ENCODE measurements at places on chromosomes 3 and 15.

- DNase-seq = no peak
Measured at GRCh38 chr3:9183011-9183410, 66.4 kb downstream of the SRGAP3 start.

DNA sequence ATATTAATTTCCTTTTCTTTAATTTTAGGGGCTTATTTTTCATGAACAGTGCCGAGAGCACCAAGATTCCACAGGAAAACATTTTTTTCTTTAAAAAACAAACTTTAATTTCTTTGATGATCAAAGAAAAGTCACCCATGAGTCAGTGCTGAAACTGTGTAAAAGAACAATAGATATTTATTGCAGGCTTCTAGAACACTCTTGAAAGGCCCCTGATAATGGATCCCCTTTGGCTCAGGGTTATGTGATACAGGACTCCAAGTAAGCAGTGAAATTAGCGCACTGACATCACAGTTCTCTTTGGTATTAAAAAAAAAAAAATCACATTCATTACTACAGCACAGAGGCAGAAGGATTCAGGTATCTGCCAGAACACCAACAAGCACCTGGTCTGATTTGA, 66.1 kb upstream of the MYZAP start:
- no peak for DNase-seq

GRCh38 chr3:47398228-47398627, 17.4 kb downstream of the PTPN23 start:
- no peak for DNase-seq

DNA sequence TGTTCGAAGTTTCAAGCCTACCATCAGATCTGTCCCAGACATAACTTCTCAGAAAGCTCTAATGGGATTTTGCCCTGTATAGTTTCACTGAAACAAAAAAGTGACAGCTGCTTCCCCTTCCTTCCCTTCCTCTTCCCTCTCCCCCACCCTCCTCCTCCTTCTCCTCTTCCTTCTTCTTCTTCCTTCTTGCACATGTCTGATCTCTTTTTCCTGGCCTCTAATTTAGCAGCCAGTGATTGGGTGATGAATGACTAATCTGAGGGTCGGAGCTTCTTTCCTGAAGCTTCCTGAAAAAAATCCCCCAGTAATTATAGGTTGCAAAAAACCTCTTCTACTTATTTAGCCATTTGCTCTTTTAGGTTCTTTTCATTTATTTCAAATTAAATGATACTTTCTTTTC, 168.7 kb downstream of the POTEB3 start:
- DNase-seq = no peak

DNA sequence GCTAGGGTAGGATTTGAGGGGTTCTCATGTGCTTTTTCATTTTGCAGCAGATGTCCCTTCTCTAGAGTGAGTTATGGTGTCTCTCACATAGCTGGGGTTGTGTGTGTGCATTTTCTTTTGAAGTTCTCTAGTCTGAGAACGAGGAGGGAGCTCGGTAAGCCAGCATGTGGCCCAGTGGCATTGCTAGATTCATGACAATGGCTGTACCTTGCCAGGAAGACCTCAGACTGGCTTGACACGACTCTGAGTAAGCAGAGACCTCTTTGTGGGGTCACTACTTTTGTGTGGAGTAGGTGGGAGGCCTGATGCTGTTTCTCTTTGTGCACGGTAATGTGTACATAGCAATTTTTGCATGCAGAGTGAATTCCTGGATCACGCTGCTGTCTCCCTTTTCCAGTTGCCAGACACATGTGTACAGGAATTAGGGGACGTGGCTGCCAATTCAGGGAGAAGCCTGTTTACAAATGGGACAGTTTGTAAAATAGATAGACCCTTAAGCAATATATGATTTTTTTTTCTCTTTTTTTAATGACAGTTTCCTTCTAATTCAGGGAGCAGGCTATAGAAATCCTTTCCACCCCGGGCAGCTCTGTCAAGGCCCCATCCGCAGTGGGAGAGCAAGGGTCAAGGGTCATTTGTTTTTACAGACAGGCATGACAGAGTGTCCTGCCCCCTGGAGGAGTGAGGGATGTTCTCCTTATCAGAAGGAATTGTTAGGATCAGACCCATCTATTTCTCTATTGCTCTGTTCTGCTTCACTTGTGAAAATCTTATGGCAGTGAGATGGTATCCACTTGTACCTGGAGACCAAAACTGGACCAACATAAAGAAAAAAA, 4.6 kb downstream of the CACNA1D start:
- DNase-seq = no peak

DNA sequence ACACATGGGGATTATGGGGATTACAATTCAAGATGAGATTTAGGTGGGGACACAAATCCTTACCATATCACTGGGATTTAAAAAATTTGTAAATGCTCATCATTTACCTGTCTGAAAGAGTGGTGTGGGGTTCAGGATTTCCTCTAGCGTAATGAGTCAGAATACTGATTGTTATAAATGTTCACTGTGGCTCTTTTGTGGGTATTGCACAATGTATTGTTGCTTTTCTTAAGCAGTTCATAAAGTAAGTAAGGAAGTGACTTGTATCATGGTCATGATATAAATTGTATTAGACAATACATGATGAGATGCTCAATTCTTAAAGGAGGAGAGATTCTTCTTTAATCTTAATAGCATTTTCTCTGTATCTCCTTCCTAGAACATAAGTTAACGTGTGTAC, 262.1 kb downstream of the CNTN4 start:
- no peak for DNase-seq

DNA sequence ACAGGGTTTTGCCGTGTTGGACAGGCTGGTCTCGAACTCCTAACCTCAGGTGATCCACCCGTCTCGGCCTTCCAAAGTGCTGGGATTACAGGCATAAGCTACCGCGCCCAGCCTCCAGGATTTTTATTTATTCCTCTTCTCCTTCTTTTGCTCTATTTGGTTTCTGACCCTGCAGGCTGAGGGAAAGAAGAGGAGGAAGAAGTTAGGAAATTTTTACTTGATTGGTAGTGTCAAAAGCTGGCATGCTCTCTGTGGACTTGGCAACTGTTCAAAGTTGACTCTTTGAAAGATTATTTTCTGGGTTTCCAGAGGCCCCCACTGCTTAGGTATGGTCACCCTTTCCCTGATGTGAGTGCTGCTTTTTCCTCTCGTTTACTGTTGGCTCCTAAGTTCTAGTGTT, 372.2 kb downstream of the DIPK2A start:
- DNase-seq = no peak

DNA sequence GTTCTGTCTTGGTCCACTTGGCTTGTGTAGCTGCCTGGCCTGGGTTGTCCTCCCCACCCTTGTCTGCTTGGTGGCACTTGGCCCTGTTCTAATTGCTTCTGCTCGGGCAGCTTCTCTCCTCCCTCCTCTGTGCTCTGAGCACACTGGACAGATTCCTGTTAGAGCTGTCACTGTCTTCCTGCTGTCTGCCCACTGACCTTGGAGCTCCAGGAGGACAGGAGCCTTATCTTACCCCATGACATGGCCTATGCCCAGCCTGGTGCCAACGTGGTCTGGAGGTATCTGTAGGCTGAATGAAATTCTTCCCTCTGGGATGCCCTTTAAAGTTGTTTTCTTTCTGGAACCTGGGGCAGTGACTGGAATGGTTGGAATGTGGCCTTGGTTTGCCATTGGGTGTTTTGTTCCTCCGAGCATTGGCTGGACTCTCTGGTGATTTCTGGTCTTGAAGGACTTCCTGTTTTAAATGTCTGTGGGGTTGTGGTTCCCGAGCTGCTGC, 94.1 kb downstream of the FAM43A start:
- DNase-seq = no peak

DNA sequence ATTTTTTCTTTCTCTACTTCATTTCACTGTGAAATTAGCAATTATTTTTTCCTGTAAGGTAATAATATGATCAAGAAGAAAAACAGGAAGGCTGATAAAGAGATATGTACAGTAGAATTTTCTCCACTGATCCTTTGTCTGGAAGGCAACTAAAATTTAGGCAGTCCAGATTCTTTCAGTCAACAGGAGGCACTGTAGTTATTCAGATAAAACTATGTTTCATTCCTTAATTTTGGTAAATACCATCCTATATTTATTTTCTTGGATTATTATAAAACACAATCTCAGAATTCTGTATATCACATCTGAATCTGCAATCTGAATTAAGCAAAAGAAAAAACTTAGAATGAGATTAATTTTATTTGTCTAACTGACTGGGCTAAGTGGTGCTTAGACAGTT, 343.2 kb downstream of the LSAMP start:
- DNase-seq = no peak

DNA sequence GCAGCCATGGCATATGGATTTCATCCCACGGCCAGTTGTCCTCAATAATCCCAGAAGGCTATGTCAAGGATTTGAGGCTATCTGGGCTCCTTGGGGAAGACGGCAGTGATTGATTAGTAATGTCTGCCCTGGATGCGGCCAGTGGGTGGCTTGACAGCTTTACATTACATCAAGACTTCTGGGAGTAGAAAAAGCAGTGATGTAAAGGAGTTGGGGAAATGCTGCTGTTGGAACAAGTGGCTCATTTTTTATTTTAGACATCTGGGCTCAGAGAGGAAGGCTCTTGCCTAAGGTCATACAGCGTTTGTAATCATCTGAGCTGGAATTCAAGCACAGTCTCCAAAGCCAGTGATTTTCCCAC, 94.1 kb downstream of the FLNB start:
- no peak for DNase-seq

- no peak for DNase-seq
Measured at GRCh38 chr3:38017445-38018295, 11.8 kb downstream of the PLCD1 start.

- no peak for DNase-seq
Measured at GRCh38 chr3:118369892-118370491, 664.7 kb downstream of the IGSF11 start.

DNA sequence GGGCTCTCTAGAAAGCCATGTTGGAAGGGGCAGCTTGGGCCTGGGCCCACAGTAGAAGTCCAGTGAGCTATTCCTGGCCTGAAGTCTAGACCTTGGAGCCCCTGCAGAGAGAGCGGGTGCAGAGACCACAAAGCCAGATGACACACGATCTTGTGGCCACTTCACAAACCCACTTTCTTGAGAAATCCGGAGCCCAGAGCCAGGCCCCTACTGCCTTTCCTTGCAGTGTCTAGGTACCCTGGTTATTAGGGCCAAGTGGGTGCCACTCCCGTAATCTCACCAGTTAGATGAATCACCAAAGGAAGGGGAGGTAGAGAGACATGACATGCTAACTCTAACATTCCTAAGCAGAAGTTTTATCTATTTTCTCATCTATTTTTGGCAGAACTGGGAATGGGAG, 72.5 kb upstream of the ADAMTSL3 start:
- DNase-seq = no peak

DNA sequence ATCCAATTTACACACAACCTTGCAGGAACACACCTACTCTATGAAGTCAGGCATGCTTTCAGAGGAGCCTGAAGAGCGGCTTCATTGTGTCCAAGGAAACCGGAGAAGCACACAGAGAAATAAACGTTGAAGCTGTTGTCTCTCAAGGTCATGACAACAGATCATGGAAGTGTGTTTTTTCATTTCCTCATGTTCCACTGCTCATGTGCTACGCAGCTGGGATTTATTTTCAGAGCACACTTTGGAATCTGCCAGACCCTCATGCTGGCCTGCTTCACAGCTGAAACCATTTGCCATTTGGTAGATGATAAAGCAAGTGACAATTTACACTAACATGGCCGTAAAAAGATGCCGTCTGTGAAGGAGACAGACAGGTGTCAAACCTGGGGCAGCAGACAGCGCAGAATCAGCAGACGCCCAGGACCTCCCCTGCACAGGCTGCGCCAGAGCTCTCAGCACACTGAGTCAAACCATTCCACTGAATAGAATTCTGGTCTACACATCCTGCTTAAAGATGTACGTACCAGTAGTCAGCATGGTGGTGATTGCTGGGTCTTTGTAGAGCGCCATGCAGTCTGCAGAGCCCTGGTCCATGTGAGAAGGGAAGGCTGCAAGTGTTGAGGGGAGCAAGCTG, 99.3 kb downstream of the ARNT2 start:
- DNase-seq = no peak

DNA sequence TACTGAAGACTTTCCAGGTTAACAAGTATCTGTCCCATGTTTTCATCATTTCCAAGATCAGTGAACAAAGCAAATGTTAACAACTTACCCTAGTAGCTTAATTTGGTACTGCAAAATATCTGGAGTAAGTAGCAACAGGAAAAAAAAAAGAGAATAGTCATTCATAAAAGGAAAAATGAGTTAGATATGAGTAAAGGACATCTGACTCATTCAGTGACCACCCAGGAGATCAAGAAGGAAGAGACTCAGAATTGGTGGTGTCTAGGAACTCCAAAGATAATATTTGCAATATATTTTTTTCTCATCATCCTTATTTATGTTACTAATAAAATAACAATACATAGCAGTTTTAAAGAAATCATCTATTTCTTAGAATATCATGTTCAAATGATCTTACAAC, 253.8 kb upstream of the COL8A1 start:
- no peak for DNase-seq

GRCh38 chr3:31724116-31724515, 191.4 kb downstream of the STT3B start:
- DNase-seq = no peak

DNA sequence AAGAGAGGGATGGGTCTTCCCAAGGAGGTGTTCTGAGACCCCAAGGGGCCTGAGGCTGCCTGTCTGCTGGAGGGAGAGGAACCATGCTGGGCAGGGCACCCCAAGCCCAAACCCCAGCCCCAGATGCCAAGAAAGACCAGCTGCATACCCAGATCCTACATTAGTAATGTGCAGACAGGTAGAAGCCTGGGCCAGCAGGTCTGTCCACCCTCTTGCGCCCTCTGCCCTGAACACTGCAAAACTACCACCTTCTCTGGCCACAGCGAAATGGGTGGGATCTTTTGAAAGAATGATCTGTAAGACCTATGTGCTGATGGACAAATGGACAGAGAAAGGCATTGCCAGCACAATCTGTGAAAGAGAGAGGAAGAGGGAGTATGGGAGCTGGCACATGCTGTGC, 283.2 kb downstream of the EPHB1 start:
- no peak for DNase-seq
